ENCODE measurements at places on chromosomes 3 and 15.

DNA sequence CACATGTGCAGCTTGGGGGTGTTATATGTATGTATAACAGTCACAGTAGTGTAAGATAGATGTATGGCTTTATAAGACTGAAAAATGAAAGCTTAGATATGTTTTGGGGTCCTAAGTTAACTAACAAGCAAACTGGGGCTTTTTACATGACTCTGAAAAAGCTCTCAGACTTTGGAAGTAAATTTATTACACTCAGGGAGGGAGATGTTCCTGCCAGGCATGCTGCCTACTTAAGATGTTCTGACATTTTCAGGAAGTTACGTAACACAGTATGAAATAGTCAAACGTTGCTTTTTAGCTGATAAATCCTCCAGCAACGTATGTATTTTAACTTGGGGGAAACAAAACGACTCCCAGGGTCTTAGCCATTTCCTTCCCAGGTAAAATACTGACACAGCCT lies 1.7 kb upstream of the IFT57 start:
- DNase-seq, result no peak

DNA sequence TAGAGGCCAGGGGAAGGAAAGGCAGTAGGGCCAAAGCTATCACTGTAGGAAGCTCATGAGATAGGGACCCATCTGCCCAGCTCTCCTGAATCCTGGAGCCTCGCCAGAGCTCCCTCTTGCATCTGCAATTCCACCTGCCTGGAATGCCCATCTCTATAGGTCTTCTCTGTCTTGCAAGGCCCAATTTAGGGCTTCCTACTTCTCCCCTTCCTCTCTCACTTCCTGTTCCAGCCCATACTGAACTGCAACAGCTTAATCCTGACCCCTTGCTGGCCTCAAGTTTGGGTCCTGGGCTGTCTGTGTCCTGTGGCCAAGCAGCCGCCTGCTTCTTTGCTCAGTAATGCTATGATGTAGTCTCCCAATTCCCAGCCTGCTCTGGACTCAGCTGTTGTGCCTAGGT lies 3.6 kb upstream of the PTPN23 start:
- DNase-seq, result no peak

- no peak for DNase-seq
Observed at GRCh38 chr15:81843226-81843625, 202.6 kb downstream of the MEX3B start.

- DNase-seq, result no peak
Observed at GRCh38 chr3:151345859-151346258, 16.5 kb upstream of the P2RY13 start.

DNA sequence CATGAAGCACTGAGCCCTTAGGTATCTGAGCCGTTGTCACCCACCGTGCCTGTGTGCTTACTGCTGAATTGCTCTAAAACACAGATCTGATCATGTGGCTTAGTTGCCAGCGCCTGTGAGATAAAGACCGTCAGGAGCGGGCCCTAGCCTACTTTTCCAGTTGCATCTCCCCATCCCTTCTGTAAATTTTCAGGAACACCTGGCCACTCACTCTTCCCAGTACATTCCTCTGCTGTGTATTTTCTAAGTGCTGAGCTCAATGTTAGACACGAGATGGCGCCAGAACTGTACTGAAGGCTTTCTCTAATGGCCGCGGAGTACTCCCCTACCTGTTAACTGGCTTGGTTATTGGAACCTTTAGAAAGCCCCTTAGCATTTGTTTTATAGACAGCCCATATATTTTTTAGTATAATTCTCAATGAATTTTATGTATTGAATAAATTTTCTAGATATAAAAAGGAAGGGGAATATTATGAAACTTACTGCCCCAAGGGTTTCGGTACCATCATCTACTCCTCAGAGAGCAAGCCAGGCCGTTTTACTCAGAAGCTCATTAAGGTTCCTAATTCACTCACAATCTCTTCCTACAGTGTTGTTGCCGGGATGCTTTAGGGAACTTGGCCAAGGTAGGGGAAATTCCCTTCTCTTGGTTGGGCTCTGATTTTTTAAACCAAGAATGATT lies 16.7 kb upstream of the WNT7A start:
- peak; percentile 62 for DNase-seq

DNA sequence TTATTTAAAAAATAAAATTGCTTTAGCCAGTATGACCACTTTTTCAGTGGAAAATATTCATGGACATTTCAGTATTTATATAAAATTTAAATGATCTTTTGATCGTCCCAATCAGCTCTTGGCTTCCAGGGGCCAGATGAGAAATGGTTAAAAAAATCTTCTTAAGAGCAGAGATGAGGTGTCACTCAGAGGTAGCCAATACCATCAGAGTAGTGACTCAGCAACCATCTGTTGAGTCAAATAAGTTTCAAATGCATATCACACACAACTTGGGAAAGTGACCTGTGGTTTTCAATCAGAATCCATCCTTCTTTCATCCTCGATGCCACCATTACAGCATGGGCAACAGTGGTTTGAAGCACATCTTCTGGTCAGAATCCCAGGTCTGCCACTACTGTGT lies 958.8 kb upstream of the NR2F2 start:
- no peak for DNase-seq

DNA sequence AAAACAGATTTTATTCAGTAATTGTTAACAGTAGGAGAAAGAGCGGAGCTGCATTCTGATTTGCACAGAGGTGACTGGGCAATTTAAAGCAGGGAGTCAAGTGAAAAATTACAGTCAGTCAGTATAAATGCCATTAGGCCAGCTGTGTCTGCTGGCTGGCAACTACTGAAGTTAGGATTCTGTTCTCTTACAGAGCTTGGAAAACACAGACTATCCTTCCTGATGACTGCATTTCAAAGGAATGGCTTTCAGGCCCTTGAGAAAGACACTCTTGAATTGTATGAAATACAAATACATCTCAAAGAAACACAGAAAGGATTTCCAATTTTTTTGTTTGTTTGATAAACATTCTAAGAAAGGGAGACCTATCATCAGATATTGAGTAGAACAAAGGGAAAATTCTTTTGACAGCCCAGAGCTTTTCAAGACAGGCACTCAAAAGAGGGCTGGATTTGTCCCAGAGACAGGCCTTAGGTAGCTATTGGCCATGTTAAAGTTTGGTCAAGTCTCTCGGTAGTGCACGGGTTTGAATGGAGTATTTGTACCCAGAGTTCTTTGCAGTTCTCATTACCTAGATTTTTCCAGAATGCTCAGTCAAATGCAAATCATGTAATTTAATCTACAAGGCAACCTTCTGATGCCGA lies 551.2 kb upstream of the CCDC54 start:
- DNase-seq, result no peak

DNA sequence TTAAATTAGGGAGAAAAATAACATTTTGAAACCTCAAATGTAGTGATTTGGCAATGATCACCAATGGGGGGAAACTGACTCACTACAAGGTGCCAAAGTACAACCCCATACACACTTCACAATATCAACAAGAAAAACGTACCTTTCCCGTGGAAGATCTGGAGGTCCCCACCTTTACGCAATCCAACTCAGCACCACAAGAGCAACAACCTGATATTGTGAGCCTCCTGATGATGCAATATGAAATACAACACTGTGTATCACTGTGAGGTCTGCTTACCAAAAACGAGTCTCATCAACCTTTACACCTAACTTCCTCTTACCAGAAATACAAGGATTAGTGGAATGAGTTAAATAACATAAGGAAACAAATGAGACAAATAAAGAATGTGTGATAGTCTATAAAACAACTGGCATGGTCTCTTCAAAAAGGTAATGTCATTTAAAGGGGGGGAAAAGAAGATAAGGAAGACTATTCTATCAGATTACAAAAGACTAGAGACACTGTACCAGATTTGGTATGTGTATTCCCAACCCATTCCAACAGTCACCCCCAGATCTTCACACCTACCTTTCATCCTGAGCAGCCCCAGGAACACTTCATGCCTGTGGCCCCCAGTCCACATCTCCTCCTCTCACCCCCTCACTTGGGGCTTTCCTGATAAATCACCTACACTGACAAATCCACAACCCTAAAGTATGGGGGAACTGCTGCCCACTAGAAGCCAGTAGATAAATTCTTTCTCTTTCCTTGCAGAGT lies 27.7 kb downstream of the DLG1 start:
- no peak for DNase-seq

- no peak for DNase-seq
Observed at GRCh38 chr3:102087236-102087635, 237.9 kb downstream of the NFKBIZ start.

- no peak for DNase-seq
Observed at GRCh38 chr15:64163659-64164362, 989 bp upstream of the PPIB start.

Data from CD4-positive, alpha-beta T cell treated with Interleukin-1 beta for 1 hour (primary cell).